Activated CD4-positive, alpha-beta T cell treated with anti-CD3 and anti-CD28 coated beads, Interleukin-2, amount 50 U/mL, for 48 hours (primary cell): ENCODE measurements at places on chromosomes 13 and 19.
A peak's percentile ranks its signal among the peaks of the same experiment; 100 is the strongest.

- DNase-seq: peak; percentile 8
Observed at GRCh38 chr19:33225458-33225926, at the start of gene SLC7A10. TSS of gene SLC7A10 (minus strand) at chr19:33225850. CDS start at chr19:33225703, 147 bp downstream.

DNA sequence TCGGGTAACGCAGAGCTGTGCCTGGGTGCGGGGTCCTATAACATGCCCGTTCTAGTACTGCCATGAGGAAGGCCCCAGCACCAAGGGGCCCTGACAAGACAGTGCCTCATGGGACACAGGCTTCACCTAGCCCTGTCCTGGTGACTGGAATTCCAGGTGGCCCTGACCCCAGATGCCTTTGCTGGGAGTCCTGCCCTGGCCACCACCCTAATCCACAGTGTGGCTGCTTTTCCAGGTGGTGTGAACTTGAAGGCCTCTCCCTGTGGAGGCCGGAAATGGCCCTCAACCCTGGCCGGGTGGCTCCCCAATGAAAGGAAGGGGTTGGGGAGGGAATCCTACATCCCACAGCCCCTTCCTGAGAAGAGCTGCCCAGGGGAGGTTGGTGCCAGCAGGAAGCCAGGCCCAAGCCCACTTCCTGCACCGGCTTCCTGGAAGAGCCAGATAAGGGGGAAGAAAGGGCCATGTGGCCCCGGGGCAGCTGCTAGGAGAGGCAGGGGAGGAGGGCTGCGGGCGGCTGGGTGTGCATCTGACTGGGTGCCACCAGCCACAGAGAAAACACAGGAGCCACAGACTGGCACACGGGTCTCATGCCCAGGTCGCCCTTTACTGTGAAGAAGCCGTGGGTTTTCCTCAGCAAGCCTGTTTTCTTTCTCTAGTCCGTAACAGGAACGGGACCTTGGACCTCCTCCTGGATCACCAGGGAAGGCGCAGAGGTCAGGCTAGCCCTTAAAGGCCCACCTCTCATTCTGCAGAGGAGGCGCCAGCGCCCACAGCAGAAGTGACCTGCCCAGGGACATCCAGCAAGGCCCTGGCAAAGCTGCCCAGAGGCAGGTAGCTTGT, 4.7 kb downstream of the LSM4 start:
- peak; percentile 66 for DNase-seq

- no peak for DNase-seq
Observed at GRCh38 chr19:48619692-48620585, 633 bp downstream of the SPHK2 start.

- no peak for DNase-seq
Observed at GRCh38 chr13:77196052-77196618, 130.8 kb downstream of the MYCBP2 start.

DNA sequence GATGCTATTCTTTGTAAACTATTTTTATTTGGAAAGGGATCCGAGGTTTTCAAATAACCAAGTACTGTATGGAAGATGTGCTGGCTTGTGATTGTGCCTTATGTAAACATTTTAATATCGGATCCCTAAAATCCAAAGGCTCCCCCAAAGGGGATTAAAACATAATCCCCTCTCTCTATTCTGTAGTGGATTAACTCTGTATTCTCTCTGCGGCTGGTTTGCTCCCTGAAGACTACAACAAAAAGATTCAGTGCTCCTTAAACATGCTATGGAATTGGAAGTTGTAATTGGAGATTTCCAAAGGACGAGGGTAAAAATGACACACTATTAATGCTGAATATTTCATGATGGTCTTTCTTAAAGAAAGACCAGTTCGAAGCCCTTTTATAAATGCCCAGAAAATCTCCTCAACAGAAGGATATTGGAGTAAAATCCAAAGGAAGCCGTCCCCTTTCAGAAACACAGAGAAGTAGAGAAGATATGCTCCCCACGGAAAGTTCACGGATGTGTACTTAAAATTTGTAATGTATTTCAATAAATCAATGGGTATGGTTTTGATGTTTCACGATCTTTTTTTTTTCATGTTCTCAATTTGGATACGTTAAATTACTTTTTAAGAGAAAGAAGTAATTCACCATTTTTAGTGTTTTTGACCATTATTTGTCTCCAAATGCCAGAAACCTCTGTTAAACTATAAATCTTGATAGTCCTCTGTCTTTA, 6.5 kb downstream of the MAB21L1 start:
- no peak for DNase-seq

DNA sequence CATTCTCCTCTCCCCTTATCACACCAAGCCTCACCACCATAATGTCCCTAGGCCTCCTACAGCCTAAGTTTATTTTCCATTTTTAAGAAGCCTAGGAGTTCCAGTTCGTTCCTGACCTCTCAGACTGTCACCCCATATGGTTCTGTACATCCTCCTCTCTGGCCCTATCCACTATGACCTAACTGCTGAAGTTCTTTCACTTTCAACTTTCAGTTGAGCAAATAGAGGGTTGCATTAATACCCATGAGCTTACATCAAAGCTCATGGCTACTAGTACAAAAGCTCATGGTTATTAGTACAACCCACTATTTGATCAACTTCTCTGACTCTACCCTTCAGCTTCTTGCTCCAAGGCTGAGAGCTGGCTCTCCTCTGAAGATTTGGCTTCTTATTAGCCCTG, 72.9 kb downstream of the FGF14 start:
- DNase-seq: no peak

GRCh38 chr13:73873940-73874830, 260.0 kb downstream of the KLF12 start:
- no peak for DNase-seq

- no peak for DNase-seq
Observed at GRCh38 chr13:99406799-99407201, 94.5 kb upstream of the TM9SF2 start.

DNA sequence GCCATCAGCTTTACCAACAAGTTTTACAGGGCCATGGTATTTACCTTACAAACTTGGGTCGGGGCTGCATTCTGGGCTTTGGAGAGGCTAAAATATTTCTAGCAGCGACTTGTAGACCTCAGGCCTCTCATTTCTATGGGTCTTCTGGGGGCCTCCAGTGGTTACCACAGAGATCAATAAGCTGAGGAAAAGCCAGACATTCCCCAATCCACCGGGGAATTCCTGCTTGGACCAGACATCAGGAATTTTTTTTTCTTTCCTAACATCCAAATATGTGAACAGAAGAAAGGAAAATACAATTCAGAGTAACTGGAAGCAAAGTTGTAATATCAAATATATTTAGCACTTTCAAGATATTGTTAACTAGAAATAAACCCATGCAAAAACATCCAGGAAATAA, 1.5 kb downstream of the DZIP1 start:
- no peak for DNase-seq

DNA sequence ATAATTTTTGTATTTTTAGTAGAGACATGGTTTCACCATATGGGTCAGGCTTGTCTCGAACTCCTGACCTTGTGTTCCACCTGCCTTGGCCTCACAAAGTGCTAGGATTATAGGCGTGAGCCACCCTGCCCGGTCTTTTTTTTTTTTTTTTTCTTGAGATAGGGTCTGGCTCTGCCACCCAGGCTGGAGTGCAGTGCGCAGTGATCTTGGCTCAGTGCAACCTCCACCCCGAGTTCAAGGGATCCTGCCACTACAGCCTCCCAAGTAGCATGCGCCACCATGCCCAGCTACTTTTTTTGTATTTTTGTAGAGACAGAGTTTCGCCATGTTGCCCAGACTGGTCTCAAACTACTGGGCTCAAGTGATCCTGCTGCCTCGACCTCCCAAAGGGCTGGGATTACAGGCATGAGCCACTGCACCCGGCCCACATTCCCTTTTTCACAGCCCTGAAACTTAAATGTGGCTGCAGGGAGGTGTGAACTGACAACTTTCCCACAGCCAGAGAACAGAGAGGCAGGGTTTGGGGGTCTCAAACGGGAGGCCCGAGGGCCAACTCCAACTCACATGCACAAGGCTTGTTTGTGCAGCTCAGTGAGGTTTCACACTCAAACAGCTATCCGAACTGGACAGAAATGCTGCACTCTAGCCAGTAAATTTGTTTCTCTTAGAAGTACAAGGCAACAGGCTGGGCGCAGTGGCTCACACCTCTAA, 4.4 kb upstream of the S1PR5 start:
- no peak for DNase-seq

DNA sequence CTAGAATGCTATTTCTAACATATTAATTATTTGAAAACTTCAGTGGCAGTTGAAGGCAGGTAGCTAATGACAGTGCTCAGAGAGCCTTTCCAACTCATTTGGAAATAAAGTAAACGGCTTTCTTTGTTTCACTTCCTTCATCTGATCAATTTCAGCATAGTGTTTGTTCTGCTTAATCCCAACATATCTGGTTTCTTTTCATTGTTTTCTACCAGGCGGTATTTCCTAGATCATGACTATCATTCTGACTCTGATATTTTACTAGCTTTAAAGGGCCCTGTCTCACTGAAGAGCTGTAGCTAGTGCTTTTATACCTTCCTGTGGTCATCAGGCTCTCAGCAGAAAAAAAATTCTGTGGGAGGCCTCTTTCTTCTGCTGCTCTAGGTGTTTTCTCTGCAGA, 178.6 kb downstream of the RBM26 start:
- no peak for DNase-seq

DNA sequence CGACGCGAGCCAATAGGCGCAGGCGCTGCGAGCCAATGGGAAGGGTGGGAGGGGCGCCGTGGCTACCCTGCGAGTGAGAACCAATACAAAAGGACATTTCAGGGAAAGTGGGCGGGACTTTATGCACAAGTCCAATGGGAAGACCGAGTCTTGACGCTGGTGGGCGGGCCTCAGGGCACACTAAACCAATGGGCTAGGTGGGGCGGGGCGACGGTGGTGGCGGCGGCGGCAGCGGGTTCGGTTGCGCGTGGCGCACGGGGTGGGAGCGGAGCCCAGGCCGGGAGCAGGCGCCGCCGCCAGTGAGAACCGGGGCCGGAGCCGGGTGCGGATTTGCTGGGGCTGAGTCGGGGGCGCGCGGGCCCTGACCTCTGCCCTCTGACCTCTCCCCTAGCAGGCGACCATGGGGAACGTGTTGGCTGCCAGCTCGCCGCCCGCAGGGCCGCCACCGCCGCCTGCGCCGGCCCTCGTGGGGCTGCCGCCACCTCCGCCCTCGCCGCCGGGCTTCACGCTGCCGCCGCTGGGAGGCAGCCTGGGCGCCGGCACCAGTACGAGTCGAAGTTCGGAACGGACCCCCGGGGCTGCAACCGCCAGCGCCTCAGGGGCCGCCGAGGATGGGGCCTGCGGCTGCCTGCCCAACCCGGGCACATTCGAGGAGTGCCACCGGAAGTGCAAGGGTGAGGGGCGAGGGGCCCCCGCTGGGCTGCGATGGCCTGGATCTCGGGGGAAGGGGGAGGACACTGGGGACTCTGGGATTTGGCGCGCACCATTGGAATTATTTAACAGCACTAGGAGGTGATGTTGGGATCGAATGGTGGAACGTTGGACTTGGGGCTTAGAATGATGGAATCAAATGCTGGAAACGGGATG, at the start of gene TOMM40:
Gene TOMM40 (plus strand): TSS at position 239 of the 867 bp plus-strand sequence. CDS start 162 bp downstream, at position 401.
- DNase-seq: peak; percentile 33

DNA sequence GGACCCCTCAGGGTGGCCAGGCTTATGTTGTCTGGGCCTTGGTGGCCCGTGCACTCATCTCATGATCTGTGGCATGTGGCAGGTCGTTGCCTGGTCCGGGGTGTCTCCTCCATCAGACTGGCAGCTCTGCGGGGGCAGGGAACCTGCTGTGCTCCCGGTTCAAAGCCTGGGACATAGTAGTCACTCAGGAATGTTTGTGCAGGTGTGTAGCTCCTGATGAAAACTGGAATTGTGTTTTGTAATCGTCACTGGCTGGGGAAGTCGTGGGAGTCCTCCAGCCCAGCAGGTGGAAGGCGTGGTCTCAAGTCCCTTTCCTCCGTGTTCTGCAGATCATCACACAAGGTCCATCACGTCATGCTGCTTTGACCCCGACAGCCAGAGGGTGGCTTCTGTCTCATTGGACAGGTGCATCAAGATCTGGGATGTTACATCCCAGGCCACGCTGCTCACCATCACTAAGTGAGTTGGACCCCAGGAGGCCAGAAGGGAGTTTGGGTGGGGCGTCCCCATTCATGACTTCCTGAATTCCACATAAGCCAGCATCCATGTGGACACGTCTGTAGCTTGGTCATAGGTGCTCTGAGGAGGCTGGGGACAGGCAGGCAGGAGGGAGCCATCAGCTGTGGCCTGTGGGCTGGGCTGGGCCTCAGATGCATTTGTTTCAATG, 19.1 kb downstream of the WDR88 start:
- DNase-seq: no peak
